ENCODE measurements at places on chromosomes 2 and 18.
A peak's percentile ranks its signal among the peaks of the same experiment; 100 is the strongest.

GRCh38 chr2:57891086-57891712 is 155.4 kb upstream of the VRK2 start:
- DNase-seq: peak; percentile 21

GRCh38 chr2:238069021-238069709 is 8.4 kb downstream of the SCLY start:
- no peak for DNase-seq

DNA sequence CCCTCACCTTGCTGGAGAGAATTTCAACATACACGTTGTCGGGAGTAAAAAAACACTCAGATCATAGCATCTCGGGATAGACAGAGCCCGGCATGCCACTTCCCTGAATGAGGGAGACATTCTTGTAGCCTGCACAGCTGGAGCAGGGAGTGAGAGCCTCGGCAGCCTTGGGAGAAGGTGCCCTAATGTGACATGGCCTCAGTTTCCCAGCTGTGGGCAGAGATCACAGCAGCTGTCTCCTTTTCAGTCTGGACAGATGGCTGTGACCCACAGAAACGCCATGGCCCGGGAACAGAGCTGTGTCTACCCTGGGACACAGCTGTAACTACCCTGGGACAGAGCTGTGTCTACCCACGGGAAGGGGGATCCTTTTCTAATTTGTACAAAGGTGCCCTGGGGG is 55.9 kb downstream of the HS1BP3 start:
- no peak for DNase-seq

- no peak for DNase-seq
Observed at GRCh38 chr2:37590119-37590571, 81.3 kb downstream of the CDC42EP3 start.

GRCh38 chr2:12433626-12433990 is 283.1 kb upstream of the TRIB2 start:
- no peak for DNase-seq

DNA sequence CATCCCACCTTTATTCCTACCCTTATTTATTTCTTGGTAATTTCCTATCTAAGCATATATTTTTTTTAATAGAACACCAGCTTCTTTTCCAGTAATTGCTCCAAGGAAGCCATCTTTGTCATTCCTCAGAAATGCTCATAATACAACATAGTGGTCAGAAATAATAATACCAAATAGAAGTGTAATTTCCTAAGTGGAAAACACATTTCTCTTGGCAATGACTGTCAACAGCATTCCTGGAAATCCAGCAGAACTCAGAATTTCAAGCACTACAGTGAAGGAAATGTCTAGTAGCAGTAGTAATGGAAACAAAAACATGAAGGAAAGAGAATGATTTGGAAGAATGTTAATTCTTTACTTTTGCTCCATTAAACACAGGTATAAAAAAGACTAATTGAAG is 56.6 kb downstream of the GDF7 start:
- no peak for DNase-seq

- peak; percentile 59 for DNase-seq
Observed at GRCh38 chr2:72325592-72326422, 178.1 kb upstream of the CYP26B1 start.

DNA sequence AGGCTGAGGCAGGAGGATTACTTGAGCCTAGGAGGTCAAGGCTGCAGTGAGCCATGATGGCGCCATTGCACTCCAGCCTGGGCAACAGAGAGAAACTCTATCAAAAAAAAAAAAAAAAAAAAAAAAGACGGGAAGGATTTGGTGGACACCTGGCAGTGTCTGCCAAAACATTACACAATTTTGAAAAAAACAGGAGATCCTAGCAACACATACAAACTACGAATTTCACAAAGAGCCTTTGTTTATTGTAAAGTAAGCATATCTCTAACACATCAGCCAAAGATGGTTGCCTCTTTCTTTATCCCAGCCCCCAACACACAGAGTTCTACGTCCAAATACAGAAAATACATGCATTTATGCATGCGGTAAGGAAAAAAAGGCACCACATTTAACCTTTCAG is 7.6 kb downstream of the GPR45 start:
- no peak for DNase-seq

DNA sequence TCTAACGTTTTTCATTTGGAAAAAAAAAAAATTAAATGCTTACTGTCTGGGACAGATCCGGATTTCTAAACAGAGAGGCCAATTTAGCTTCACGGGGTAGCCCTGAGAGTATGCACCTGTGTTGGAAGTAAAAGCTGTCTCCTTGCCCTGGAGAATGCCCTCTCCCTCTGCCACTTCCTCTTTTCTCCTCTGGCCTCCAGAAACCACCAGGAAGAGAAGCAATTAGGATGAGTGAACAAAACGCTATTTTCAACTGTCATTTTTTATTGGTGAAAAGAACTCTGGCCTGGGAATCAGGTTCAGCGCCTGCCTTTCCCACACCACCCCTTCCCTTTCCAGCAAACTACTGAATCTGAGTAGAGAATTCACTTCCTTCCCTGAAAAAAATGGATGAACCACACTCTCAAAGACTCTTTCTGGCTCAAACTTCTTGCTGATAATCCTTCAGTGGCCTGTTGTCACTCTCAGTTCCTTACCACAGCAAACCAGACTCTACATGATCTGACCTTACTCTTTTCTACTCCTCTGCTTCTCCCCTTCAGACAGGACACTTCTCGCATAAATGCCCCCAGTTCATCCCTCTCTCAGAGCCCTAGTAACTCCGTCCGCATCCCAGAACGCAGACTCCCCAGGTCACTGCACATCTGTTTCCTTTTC is 29.8 kb downstream of the KLF7 start:
- DNase-seq: no peak

DNA sequence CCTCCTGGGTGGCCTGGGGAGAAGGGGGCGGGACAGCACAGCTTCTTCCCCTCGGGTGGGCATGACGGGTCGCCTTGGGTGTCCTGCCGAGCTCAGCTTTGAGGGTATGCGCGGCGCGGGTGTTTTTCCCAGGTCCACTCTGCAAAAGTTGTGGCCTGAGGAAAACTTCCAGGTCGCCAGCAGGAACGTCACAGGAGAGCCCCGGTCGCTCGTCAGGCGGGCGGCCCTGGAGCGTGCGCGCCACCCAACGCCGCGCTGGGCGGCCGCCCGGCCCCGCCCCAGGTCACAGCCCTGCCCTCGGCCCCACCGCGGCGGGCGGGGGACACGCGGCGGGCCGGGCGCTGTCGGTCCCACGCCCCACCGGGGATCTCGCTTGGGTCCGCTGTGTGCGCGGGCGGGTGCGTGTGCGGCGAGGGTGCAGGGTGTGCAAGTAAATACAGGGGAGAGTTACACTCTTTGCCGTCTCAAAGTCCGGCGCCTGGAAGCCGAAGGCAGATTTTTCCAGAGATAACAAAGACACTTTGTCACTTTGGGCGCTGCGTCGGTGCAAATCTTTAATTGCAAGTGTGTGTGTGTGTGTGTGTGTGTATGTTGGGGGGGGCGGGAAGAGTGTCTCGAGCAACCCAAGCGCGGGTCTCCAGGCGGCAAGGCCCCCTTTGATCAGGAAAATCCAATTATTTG is 616 bp upstream of the SP5 start:
- peak; percentile 39 for DNase-seq

GRCh38 chr18:56307354-56308170 is 330.8 kb downstream of the TXNL1 start:
- DNase-seq: no peak
